MCF 10A (cell line): ENCODE measurements at places on chromosomes 5 and 9.

- H3K27ac ChIP-seq = no peak overlapping the region
- H3K4me1 ChIP-seq = peaks cover under 1% of the 10 kb centered on the region
- H3K36me3 ChIP-seq = no peaks in the 10 kb centered on the region
- DNase-seq = no peak
- H3K4me3 ChIP-seq = no peak overlapping the region
- peaks cover 18% of the 10 kb centered on the region for H3K27me3 ChIP-seq
Observed at GRCh38 chr5:150658121-150658520, 2.9 kb upstream of the MYOZ3 start.

DNA sequence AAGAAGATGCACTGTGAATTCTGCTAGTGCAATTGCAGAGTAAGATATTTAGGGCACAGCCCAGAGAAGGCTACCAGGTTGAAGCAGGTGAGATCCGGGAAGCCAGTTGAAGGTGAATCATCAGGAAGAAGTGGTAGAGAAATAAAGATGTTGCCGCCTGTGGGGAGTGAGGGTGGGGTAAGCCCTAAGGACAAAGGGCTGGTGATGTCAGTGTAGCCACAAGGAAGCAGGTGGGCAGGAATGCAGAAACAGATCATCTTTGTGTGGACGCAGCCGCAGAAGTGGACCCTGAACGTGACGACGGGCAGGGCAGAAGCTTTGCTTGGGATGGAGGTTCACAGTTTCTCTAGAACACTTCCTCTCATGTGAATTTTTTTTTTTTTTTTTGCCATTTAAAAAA lies 164.2 kb downstream of the ACTL7B start:
- H3K27ac ChIP-seq = no peak overlapping the region
- DNase-seq = peak; percentile 55
- no peaks in the 10 kb centered on the region for H3K27me3 ChIP-seq
- no peak overlapping the region for H3K4me3 ChIP-seq

DNA sequence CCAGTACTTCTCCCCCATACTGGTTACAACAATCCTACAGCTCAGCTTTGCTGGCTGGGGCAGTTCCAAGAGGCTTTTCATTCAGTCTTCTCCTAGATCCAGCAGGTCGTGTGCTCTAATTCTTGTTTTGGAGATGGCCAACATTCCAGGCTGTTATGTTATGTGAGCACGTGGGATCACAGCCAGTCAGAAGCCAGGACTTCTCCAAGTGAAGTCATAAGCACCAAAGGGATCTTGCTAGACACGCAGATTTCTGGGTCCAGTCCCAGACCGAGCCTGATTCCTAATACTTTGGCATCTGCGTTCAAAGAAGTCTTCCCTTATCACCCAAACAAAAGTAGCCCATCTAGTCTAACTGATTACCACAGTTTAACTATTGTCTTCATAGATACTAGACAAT lies 1.4 kb upstream of the LARP1 start:
- H3K4me1 ChIP-seq = peaks cover 24% of the 10 kb centered on the region
- no peaks in the 10 kb centered on the region for H3K27me3 ChIP-seq
- H3K27ac ChIP-seq = peak overlapping the region; percentile 98
- H3K4me3 ChIP-seq = peak overlapping the region; percentile 82

- H3K27me3 ChIP-seq = no peaks in the 10 kb centered on the region
Observed at GRCh38 chr5:107401470-107402122, 269.1 kb downstream of the EFNA5 start.
